Muscle of leg (tissue), 16 donors: ENCODE measurements at places on chromosomes 2 and 18.

GRCh38 chr2:99350194-99350593, 13.0 kb downstream of the EIF5B start:
- no peak for DNase-seq
- H3K4me1 ChIP-seq, result no peaks in the 10 kb centered on the region
- H3K27me3 ChIP-seq, result no peaks in the 10 kb centered on the region
- no peak overlapping the region for H3K27ac ChIP-seq

DNA sequence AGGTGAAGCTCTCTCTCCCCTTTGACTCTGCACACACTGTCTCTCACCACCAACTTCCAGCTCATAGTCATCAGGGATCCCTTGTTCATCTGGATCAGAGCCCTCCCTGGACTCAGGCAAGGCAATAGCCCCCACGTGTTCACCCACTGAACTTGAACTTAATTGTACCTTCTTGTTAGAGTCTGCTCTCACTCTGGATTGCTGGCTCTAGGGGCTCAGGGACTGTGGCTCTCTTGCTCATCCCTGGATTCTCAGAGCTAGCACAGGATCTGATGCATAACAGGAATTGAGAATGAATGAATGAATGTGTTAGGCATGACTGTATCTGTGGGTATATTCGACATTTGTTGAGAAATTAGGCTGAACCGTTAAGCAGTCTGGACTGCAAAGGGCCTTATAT, 16.7 kb upstream of the ASAP2 start:
- no peak overlapping the region for H3K4me3 ChIP-seq
- peaks cover 33% of the 10 kb centered on the region for H3K4me1 ChIP-seq
- no peak overlapping the region for H3K27ac ChIP-seq
- DNase-seq, result no peak
- no peaks in the 10 kb centered on the region for H3K27me3 ChIP-seq

- H3K27me3 ChIP-seq, result no peaks in the 10 kb centered on the region
- no peak overlapping the region for H3K27ac ChIP-seq
Measured at GRCh38 chr2:85400541-85401463, 9.4 kb downstream of the CAPG start.

DNA sequence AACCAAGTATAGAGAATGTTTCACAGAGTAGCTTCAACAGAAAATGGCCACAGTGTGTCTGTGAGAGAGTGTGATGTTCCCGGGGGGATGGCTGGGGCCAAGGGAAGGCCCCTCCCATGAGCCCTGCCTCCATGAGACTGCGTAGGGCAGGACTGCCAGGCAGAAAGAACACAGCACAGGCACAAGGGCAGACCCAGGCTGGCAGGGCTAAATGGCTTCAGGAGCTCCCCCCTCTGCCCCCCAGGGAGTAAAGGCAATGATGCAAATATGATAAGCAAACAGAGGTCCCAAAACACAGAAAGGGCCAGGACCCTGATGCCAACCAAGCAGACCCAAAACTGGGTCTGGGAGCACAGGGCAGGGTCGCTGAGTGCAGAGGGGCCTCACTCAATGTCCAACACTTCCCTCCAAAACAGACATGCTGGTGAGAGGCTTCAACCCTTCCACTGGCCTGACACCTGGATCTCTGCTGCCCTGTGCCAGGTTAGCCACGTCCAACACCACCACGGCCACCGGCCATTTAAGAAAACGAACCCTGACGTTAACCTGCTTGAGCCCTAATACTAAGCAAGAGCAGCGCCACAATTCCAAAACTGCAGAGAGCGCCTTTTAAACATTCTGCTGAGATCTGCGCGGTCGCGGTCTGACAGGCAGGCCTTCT, 90.3 kb downstream of the HDAC4 start:
- H3K27ac ChIP-seq, result peak overlapping the region; percentile 93
- peaks cover 2% of the 10 kb centered on the region for H3K36me3 ChIP-seq
- DNase-seq, result no peak
- no peaks in the 10 kb centered on the region for H3K27me3 ChIP-seq
- no peak overlapping the region for H3K4me3 ChIP-seq

- DNase-seq, result no peak
- peaks cover 86% of the 10 kb centered on the region for H3K27me3 ChIP-seq
- no peak overlapping the region for H3K4me3 ChIP-seq
Measured at GRCh38 chr18:78972385-78972918, 7.2 kb upstream of the SALL3 start.
